ENCODE measurements at places on chromosomes 7 and 10. TPM values are rescaled to one million over a fixed set of nuclear protein-coding genes. Genes with fewer than 3 reads are reported as not detected.

The COL13A1 gene
- not detected for total RNA-seq

The BLNK gene
- 4.7 TPM for total RNA-seq

The ARHGAP22 gene
- total RNA-seq = 8.8 TPM

DNA sequence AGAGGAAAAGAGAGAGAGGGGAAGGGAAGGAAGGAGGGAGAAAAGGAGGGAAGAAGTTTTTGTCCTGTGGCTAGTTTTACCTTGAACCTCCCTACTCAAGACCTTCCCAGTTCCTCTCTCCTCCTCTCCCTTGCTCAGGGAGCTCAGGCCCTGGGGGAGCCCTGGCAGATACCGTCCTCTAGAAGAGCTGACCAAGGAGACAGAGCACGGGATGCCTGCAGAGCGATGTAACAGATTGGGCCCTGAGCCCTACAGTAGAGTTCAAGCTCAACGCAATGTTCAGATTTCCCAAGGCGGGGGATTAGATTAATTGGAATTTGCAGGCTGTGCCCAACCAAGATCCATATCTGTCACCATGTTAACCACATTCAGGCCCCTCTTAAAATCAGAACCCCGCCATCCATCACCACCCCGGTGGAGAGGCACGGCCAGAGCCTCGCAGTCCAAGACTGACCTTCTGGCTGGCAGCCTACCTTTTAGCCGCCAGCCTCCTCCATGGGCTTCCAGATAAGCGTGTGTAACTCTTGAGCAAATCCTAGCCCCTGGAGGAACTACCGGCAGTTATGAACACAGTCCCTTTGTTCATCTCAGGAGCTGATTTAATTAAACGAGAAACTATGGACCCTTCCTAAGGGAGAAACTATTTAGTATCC is 70.6 kb downstream of the KCNMA1 start:
- no peak for DNase-seq

DNA sequence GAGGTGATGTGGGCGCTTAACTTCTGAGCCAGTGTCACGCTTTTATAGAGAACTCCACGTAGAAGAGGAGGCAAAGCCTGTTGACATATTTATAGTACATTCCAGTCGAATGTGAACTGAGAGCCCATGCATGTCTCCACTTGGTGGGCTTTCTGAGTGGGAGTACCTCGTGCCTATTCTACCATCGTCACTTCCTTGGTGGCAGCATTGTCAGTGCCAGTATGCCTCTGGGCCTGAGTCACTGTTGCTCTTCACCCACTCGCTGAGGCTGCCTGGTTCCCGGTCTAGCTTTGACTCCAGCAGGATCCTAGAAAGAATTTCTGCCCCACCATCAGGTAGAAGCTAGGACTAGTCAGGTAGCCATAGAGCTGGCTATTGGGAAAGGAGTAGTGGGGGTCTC is 30.0 kb upstream of the CDH23 start:
- DNase-seq = no peak

DNA sequence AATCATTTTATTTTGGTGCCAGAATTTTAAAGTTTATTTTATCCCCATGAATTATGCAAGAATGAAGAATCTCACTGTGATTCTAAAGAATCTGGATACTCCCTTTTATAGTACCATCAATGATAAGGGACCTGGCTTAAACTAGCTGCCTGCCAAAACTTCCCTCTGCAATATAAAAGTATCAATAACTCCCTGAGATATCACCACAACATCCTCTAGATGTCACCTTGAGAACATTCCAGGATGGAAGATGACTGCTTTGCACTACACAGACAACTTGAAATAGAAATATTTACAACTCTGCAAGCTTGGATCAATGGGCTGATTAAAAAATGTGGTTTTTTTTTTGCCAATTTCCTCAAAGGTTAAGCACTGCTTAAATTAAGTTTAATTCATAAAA is 142.1 kb downstream of the SLC25A13 start:
- DNase-seq = no peak

- DNase-seq = no peak
Measured at GRCh38 chr7:43631559-43631958, 48.7 kb downstream of the STK17A start.

- no peak for DNase-seq
Measured at GRCh38 chr10:34187201-34187600, 627.9 kb downstream of the PARD3 start.

DNA sequence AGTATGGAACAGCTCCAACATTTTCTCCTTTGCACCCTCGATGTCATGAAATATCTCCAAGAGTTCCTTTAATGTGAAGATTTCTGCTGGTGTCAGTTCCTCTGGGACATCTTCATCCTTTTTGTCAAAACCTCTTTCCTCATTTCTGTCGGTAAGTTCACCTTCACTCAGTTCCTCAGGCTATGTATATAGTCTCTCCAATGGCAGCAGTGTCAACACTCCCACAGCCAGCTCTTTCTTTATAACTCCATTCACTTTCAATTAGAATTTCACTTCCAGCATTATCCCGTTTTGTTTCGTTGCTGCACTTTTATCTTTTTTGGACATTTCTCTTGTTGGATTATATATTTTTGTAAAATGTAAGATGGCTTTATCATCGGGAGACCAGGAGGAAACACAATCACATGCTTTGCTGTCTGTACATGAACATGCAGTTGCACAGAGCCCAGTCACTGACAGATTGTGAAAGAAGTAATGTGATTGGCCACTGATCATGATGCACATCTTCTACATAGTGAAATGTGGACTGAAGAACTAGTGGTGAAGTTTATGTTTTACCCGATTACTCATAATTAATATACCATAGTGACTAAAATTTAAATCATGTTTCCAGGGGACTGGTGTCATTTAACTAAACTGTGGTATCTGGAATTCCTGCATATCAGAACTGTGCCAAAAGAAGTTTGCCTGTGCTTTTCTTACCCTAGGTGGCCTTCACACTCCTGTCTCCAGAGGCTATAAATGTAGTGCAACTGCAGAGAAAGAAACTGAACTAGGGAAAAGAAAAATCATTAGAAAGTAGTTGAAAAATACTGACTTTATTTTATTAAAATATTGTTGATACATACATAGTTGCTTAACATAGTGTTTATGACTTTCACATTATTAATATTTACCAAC is 289.6 kb downstream of the PPP1R3A start:
- no peak for DNase-seq

- DNase-seq = no peak
Measured at GRCh38 chr7:31114593-31115343, 62.7 kb downstream of the ADCYAP1R1 start.

- DNase-seq = no peak
Measured at GRCh38 chr10:133179651-133180050, 19.6 kb downstream of the KNDC1 start.

DNA sequence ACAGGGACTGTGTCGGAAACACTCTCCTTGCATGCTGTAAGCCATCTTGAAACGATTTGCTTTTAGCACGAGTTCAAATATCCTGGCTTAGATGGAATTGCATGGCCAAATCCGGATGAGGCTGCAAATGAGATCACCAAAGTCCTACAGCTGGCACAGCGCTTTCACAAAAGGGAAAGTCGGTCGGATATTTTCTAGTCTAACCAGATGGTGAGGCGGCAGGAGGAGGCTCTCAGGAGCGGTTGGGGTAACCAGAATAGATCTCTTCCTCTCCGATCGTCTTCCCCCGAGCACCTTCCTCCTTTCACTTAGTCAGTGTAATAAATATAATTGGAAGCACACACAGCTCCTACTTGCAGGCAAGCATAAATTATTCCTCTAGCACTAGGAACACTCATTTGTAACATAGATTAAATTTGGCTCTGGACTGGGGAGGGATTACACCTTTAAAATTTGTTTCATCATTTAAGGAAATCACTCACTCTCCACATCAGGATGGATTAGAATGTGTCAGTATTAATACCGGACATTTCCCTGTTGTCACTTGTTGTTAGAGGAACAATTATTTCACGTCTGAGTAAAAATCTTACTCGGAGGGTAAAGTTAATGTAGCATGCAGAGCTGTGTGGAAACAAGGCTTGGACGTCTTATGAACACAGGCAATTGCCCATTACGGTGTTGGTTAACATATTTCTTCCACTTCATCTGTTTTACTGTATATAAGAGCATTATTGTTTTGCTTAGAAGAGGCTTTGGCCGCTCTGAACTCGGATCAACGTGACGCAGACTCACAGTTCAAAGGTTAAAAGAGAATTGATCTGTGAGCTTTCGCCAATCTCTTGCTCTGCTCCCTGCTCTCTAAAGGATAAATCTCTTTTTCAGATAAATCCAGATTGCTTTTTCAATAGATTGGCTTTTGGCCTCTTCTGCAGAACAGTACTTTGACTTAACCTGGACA is 857.9 kb downstream of the TYW1 start:
- no peak for DNase-seq

DNA sequence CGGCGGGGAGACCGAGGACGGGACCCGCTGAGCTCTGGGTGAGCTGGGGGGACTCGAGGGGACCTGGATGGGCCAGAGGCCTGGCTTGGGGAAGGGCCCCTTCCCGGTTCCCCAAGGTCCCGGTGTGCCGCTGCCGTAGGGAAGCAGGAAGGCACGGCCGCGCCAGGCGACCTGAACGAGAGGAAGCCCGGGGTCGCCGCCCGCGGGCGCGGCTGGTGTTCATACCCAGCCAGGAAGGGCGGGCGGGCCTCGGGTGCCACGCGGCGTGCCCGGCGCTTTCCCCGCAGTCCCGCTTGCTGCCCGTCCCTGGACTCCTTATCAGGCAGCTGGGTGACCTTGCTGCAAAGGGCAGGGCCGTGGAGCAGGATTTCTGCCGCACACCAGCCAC is 38.0 kb downstream of the ZNF777 start:
- DNase-seq = no peak

DNA sequence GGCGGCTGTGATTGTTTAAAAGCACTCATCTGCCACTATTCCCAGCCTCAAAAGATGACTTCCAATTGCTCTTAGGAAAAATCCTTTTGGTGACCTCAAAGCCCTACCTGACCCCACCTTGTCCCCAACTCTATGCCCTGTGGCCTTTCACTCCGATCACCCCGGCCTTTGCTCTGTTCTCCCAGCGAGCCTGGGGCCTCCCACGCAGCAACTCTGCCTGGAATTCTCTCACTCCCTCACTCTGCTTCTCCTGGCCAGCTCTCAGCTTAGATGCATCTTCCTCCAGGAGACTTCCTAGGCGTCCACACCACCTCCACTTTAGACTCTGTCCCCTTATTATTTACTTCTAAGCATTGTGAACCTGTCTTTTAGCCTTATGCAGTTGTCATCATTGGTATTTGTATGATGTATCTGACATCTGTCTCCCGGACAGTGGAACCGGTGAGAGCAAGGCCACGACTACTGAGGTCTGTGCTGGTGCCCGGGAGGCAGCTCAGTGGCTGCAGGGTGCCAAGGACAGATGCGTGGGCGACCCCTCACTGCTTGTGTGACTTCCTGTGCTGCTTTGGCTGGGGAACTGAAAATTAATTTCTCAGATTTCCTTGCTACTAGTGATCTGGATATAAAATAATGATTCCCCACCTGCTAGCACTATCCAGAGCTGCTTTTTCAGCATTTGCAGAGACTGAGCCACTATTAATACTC is 63.0 kb downstream of the PIP4K2A start:
- no peak for DNase-seq

- no peak for DNase-seq
Measured at GRCh38 chr7:4655311-4655710, 26.8 kb upstream of the FOXK1 start.

DNA sequence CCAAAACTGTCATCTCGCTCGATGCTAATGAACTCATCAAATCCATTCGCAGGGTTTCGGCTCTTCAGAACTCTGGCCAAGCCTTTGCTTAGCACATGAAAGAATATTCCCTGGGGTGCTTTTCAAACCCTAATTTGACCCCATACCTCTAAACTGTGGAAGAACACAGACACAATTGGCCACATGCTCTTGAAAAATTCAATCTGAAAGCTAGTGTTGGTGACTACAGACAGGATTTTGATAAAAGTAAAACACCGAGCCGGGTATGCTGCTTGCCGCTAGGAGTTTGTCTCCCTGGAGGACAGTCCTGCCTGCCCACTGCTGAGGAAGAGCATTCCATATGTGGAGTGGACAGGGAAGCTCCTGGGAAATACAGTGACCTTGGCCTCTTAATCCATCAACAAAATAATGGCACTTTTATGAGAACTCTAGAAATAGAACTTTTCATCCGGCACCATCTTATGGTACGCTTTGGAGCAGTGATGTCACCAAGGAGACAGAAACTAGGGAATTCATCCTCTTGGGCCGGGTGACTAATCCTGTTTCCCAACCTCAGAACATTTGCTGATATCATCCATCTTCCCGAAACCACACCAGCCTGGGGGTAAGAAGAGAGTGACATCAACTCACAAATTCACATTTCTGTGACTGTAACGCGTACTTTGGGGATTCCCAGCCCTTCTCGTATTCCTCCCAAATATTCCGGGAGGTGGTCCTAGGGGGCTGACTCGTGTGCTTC is 34.2 kb downstream of the MTURN start:
- DNase-seq = no peak
